Brain (organoid and tissue), 16 donors: ENCODE measurements at places on chromosomes 12 and 14. TPM values are rescaled to one million over a fixed set of nuclear protein-coding genes. Genes with fewer than 3 reads are reported as not detected.
A peak's percentile ranks its signal among the peaks of the same experiment; 100 is the strongest.

DNA sequence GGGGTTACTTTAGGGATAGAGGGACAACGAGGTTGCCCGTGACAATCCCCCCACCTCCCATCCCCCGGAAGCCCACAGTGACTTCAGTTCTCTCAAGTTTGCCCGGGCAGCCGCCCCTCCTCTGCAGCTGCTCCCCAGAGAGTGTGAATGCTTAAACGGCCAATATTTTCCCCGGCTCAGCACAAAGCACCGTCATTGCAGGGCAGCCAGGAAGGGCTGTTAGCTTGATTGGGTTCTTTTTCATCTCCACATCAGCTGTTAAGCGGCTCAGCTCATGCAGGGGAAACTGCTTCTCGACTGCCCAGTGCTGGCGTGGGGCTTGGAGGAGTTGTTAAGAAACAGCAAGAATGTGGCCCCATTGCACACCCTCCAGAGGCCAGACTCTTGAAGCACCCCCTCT, 120.5 kb upstream of the NCOR2 start:
- DNase-seq: peak; percentile 86

GRCh38 chr14:53304726-53305381, 151.7 kb upstream of the DDHD1 start:
- peak; percentile 68 for DNase-seq

- no peak for DNase-seq
Measured at GRCh38 chr12:90274407-90274806, 565.8 kb upstream of the ATP2B1 start.

Gene ERP27
- not detected for polyA plus RNA-seq

DNA sequence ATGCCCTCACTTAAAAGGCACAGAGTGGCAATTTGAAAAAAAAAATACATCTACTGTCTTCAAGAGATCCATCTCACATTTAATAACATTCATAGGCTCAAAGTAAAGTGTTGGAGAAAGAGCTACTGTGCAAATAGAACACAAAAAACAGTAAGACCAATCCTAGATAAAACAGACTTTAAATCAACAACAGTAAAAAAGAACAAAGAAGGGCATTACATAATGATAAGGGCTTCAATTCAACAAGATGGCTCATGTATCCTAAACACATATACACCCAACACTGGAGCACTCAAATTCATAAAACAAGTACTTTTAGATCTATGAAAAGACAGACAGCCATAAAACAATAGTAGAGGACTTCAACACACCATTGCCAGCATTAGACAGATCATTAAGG, 93.6 kb upstream of the PCED1B start:
- DNase-seq: no peak

Gene UNC79
- 9.3 TPM for polyA plus RNA-seq

DNA sequence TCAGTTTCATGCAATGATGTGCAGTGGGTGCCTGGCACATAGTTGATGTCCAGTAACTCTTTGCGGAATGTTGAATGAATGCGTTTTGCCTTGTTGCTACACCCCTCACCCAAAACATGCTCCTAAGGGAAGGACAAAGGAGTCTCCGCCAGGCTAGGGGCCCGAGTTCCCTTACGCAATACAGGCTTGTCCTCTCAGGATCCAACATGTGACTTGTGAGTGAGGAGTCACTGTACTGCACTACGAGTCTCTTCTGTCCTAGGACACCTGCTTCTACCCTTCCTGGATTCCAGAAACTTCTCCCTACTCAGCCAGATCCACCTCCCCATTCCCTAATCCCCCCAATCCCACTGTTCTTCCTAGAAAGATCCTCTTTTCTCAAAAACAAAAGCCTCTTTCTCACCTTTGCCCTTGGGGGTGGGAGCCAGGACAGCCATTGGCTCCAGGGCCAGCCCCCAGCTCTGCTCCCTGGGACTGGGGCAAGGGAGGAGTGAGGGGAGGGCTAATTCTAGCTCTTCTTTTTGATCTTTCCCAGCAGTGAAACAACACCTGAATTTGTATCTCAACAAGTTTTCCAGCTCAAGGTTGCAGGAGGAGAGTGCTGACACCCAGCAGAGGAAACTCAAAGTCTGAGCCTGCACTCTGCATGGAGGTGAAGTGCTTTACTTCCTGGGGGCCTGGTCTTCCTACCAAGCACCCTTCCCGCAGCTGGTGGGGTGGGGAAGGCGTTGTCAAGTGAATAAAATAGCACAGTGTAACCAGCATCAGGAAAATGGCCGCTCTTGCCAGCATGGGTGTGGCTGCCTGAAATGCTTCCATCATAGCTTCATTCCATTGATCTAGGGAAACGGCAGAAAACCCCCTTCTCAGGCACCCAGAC, 3.4 kb upstream of the OTUB2 start:
- no peak for DNase-seq

DNA sequence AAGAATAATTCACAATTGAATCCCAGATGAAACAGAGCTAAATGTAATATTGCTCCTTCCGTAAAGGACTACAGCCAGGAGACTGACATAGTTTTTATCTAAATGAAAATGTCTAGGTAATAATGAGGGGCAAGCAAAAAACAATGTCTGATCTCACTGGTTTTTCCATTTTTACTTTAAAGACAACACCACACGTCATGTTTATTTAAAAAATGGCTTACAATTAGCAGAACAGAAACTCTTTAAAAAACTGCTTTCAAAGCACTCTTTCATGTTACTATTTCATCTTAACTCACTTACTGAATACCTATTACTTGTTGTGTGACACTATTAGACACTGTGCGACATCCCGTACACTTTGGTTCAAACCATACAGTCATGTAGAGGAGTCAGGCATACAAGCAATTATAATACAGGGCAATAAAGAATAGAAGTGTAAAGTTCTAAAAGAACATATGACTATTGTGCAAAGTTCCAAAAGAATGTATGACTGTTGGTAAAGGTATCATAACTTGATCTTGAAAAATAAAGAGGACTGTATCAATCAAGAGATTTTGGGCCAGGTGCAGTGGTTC, 9.1 kb downstream of the BTBD7 start:
- DNase-seq: no peak

GRCh38 chr14:64766430-64767151, 62.4 kb downstream of the PLEKHG3 start:
- DNase-seq: no peak

Gene FGD6
- polyA plus RNA-seq: 1.6 TPM

GRCh38 chr12:57452937-57453509, 2.1 kb upstream of the INHBE start:
- DNase-seq: peak; percentile 88

- no peak for DNase-seq
Measured at GRCh38 chr14:55306938-55307589, 35.8 kb downstream of the FBXO34 start.

- no peak for DNase-seq
Measured at GRCh38 chr12:52166672-52167071, 25.1 kb downstream of the KRT80 start.

DNA sequence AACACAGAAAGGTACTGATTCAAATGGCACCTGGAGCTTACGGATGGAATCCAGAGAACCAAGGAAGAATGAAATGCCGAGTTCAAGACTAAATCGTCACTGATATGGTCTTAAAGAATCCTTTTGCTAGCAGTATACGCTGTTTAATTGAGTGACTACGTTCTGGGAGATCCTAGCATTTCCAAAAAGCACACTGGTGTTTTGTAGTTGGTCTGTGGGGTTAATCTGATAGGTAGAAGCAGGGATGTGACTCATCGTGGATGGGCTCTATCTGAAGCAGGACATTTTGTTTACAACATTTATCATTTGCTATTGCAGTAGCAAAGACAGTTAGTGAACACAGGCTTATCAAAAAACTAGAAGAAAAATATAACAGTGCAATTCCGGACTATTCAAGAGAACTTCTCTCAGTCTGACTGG, 169.2 kb upstream of the HMGA2 start:
- DNase-seq: no peak

DNA sequence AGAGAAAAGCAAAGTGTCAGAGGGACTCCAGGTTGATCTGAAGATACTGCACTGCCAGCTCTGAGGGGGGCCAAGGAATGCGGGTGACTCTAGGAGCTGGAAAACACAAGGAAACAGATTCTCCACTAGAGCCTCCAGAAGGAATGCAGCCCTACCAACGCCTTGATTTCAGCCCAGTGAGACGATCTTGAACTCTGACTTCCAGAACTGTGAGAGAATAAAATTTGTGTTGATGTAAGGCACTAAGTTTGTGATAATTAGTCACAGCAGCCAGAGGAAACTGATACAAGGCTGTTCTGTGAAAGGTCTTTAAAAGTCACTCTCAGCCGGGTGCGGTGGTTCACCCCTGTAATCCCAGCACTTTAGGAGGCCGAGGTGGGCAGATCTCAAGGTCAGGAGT, 34.2 kb downstream of the CKAP4 start:
- no peak for DNase-seq

DNA sequence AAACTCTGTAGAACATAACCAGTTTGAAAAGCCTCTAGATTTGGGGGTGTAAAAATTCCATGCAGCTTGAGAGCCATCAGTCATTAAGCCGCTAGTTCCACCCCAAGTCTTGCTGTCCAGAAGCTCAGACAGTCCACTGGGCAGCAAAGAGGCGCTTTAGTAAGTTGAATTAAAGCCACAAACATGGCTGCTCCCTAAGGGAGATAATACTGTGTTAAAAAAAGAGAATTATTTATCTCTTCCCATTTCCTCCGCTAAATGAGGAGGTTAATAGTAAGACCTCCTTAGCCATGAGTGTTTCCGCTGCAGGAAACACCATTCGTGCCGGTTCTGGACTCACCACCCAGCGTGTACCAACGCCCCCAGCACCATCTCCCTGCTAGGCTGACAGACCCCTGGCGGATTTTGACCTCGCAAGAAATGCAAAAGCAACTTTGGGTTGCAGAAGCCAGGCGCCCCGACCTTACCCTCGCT, 536 bp downstream of the TM7SF3 start:
- DNase-seq: peak; percentile 11

Gene CRY1
- polyA plus RNA-seq: 19.3 TPM

GRCh38 chr14:65303899-65304222, 108.7 kb upstream of the FUT8 start:
- no peak for DNase-seq

DNA sequence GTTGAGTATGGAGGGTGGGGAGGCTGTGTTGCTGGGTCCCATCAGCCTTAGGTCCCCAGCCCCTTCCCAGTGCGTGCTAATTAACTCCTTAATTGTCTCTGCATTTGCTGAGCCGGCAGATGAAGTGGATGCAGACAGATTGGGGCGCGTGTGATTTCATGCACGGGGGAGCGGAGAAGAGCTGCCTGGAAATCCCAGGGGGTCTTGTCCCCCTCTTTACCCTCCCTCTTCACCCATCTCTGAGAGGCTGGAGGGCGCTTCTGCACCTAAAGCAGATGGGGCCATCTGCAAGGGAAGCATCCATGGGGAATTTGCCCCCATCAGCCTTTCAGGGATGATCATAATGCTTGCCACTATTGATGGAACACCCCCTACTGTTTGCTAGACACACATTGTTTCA, 4.4 kb upstream of the ASIC1 start:
- peak; percentile 49 for DNase-seq

DNA sequence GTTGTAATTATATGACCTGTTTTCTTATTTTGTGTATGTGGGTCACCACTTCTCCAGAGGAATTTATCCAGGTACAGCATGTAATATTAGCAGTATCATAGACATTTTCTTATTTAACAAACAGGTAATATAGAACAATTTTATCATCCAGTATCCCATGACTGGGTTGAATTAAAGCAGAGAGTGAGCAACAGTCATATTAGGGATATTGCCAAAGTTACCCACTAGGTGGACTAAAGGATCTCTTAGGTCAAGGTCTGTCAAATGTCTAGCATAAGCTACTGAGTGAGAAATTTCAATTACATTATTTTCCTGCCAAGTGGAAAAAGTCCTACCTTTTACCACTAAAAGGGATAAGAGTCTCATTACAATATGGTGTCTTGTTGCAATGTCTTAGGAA, 62.1 kb upstream of the TRIM9 start:
- no peak for DNase-seq

DNA sequence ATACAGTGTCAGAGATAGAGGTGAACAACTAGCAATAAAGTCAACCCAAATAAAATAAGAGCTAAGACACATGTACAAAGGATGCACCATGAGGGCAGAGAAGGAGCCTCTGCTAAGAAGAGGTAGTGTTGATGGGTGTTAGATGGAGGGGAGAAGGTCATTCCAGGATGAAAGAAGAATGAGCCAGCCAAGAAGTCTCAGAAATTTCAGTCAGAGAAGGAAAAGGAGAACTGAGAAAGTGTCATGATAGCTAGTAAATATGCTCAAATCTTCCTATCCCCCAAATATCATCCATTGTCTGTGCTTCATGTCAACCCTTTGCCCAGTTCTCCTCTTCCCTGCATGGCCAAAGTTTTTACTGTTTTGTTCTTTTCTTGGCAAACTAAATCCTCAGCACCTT, 225.2 kb upstream of the BTG1 start:
- DNase-seq: no peak

Gene MYH7
- polyA plus RNA-seq: 0.56 TPM

GRCh38 chr14:85934123-85934885, 404.4 kb downstream of the FLRT2 start:
- no peak for DNase-seq

Gene SLC25A21
- 1.8 TPM for polyA plus RNA-seq

Gene RBMS2
- 5.2 TPM for polyA plus RNA-seq

GRCh38 chr14:47662466-47662865, 12.9 kb downstream of the MDGA2 start:
- no peak for DNase-seq

- DNase-seq: no peak
Measured at GRCh38 chr12:85641796-85642195, 194.4 kb downstream of the RASSF9 start.

Gene TCHP
- polyA plus RNA-seq: 14.7 TPM
